Activated naive CD8-positive, alpha-beta T cell treated with anti-CD3 and anti-CD28 coated beads, Interleukin-2, amount 10 ng/mL, durations not matched to agents 7 days and 5 days (primary cell): ENCODE measurements at places on chromosomes 13 and 19. TPM values are rescaled to one million over a fixed set of nuclear protein-coding genes. Genes with fewer than 3 reads are reported as not detected.

Gene ZNF726
- 20.3 TPM for total RNA-seq

DNA sequence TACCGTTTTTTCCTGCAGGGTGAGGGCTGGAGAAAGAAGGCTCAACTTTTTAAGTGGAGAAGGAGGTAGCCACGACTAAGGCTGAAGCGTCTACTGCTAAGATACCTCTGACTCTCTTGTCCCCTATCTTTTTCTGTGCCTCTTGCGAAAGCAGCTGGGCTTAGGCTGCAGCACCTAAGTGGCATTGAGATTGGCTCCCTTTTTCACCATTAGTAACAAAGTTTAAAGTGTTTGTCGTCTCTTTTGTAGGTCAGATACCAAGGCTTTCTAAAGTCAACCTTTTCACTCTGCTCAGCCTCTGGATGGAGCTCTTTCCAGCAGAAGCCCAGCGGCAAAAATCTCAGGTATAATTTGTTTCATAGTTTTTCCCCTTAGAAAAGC lies 887 bp downstream of the CDADC1 start:
- peaks cover 7% of the 10 kb centered on the region for H3K27me3 ChIP-seq
- peaks cover 20% of the 10 kb centered on the region for H3K4me1 ChIP-seq
- no peak for DNase-seq
- peak overlapping the region; percentile 97 for H3K4me3 ChIP-seq
- H3K27ac ChIP-seq: peak overlapping the region; percentile 98
- H3K36me3 ChIP-seq: peaks cover 10% of the 10 kb centered on the region

DNA sequence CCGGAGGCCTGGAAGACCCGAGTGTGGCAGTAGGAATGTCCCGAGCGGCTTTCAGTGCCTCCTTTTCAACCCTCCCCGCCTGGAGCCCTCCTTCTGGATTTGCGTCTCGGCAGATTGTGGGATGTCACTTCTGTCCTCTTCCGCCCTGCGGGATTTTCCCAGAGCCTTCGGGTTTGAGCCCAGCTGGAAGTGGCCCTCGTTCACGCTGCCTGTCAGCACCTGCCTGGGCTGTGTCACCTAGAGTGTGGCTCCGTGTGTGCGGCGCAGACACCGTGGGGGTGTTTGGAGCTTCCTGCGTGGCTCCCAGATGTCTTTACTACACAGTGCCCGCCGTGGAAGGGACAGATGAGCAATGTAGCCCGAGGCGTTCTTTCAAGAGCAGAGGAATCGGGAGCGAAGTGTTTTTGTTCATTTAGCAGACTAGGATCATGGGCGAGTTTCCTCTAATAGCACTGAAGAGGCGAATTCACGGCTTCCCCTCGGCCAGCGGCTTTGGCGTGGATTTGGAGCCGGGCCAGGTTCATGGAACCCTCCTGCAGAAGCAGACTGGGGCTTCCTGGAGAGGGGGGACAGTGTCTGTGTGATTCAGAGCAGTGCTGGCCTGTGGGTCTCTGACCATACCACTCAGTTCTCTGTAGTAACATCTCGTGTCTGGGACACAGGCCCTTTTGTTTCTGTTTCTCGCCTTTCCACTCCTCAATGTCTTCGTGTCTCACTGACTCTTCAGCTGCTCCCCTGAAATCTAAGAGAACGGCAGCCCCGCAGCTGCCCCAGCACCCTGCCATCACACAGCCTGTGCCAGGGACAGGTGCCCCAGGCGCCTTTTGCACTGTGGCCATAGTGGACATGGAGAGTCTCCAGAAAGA lies 68.0 kb downstream of the KDM4B start:
- H3K4me3 ChIP-seq: no peak overlapping the region
- peaks cover 3% of the 10 kb centered on the region for H3K36me3 ChIP-seq
- H3K27ac ChIP-seq: no peak overlapping the region
- no peak for DNase-seq
- H3K4me1 ChIP-seq: peaks cover 3% of the 10 kb centered on the region
- no peaks in the 10 kb centered on the region for H3K27me3 ChIP-seq

Gene ATXN8OS
- total RNA-seq: not detected

DNA sequence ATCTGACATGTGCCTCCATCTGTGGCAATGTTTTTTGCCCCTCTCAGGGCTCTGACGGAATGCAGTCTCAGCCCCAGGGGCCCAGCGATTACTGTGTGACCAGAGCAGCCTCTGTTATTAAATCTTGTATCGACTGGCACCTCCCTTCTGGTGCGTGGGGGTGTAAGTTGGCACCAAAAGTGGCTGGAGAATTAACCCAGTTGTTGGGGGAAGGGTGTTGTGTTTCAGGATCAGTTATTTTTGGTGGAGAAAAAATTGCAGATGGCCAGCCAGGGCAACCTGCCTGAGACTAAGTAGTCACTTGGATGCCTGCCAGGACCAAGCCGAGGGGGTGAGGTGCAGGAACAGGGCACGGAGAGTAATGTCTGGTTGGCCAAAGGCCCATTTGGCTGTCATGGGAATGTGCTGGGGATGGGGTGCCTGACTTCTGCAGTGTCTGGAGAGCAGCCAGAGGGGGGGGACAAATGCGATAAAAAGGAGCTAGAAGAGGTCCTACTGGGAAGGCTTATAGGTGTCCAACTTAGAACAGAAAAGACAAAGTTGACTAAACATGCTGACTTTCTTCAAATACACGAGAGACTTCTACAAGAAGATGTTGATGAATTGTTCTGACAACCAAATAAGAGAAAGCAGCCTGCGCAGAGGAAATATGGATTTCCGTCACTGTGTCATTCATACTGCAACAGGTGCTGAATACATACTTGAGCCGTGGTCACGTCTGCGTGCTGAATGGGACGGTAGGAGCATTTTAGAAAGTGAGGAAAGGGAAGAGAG lies 69.8 kb downstream of the SIAH3 start:
- H3K36me3 ChIP-seq: no peaks in the 10 kb centered on the region
- H3K4me1 ChIP-seq: no peaks in the 10 kb centered on the region
- H3K4me3 ChIP-seq: no peak overlapping the region
- H3K27me3 ChIP-seq: peaks cover 2% of the 10 kb centered on the region
- DNase-seq: no peak

- H3K27ac ChIP-seq: peak overlapping the region; percentile 90
- no peak for DNase-seq
- no peaks in the 10 kb centered on the region for H3K27me3 ChIP-seq
- peaks cover 24% of the 10 kb centered on the region for H3K4me1 ChIP-seq
- H3K36me3 ChIP-seq: peaks cover 31% of the 10 kb centered on the region
- H3K4me3 ChIP-seq: peak overlapping the region; percentile 82
These were observed 598 bp upstream of the LPAR2 start for GRCh38 chr19:19628501-19629134.

DNA sequence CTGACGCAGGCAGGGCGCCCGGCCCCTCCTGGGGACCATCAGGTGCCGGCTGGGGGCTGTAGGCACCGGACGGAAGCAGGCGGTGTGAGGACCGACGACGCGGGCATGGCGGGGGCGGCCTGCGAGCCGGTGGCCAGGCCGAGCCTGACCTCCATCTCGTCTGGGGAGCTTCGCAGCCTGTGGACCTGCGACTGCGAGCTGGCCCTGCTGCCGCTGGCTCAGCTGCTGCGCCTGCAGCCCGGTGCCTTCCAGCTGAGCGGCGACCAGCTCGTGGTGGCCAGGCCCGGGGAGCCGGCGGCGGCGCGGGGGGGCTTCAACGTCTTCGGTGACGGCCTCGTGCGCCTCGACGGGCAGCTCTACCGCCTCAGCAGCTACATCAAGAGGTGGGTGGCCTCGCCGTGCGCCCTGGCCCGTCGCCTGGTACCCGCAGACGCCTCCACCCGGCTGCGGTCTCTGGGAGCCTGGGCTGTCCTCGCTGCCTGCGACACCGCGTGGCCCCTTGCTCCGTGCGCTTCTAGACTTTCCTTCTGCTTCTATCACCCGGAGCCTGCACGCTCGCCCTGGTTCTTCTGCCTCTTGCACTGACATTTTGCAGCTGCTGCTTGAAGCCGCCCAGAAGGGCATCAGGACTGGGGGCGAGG lies 460 bp downstream of the MEDAG start:
- peaks cover 67% of the 10 kb centered on the region for H3K27me3 ChIP-seq
- H3K4me1 ChIP-seq: peaks cover 14% of the 10 kb centered on the region
- peaks cover 3% of the 10 kb centered on the region for H3K36me3 ChIP-seq
- no peak overlapping the region for H3K4me3 ChIP-seq
- peak; percentile 27 for DNase-seq

Gene ACP5
- total RNA-seq: 35.0 TPM

Gene RDH8
- total RNA-seq: not detected

Gene TBC1D4
- total RNA-seq: 19.4 TPM

DNA sequence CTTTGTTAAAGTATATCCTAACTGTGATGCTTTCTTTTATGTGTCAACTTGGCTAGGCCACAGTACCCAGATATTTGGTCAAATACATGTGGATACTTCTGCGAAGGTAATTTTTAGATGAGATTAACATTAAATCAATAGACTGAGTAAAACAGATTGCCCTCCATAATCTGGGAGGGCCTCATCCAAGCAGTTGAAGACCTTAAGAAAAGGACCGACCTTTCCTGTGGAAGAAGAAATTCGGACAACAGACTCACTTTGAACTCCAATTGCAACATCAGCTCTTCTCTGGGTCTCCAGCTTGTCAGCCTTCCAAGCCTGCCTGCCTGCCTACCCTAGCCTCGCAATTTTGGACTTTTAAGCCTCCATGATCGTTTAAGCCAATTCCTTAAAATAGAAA lies 57.9 kb upstream of the DOCK9 start:
- peaks cover 28% of the 10 kb centered on the region for H3K36me3 ChIP-seq
- no peak for DNase-seq
- H3K27me3 ChIP-seq: no peaks in the 10 kb centered on the region
- no peak overlapping the region for H3K4me3 ChIP-seq
- H3K4me1 ChIP-seq: peaks cover 3% of the 10 kb centered on the region
- no peak overlapping the region for H3K27ac ChIP-seq

- H3K4me1 ChIP-seq: peaks cover 46% of the 10 kb centered on the region
- peaks cover 33% of the 10 kb centered on the region for H3K36me3 ChIP-seq
- peak overlapping the region; percentile 70 for H3K27ac ChIP-seq
These were observed 137.6 kb downstream of the FLT1 start for GRCh38 chr13:28357247-28357825.

Gene LILRB1
- total RNA-seq: 1.8 TPM

DNA sequence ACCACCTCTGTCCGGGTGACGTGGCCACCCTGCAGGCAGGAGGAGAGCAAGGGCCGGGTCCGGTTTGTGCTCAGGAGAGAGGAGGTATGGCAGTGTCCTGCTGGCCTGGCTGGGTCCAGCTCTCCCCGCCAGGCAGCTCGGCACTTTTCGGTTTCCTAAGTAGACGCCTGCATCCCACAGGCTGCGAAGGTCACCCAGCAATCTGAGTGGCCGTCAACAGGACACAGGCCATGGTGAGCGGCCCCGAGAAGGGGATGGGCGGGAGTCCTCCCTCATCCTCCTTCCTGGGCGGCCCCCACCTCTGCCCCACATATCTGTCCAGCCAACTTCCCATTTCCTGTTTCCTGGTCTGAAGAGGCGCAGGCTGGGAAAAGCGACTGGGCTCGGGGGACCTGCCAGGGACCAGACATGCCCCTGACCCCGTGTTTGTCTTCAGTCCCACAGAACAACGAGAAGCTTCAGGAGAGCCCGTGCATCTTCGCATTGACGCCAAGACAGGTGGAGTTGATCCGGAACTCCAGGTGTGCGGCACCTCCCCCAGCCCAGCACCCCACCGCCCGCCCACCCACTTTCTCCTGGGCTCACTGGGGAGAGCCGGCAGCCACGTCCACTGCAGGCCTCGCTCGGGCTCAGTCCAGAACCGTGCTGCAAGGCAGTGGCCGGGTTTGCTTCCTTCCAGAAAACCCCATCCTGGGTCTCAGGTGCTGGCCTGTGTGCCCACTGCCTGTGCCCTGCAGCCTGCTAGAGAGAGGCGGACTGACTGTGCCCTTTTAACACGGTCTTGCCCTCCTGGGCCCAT lies 16.3 kb downstream of the PIAS4 start:
- no peaks in the 10 kb centered on the region for H3K4me1 ChIP-seq
- H3K36me3 ChIP-seq: peaks cover 10% of the 10 kb centered on the region
- no peaks in the 10 kb centered on the region for H3K27me3 ChIP-seq
- no peak overlapping the region for H3K27ac ChIP-seq
- H3K4me3 ChIP-seq: no peak overlapping the region
